ENCODE measurements at places on chromosomes 2 and 18. TPM values are rescaled to one million over a fixed set of nuclear protein-coding genes. Genes with fewer than 3 reads are reported as not detected.

DNA sequence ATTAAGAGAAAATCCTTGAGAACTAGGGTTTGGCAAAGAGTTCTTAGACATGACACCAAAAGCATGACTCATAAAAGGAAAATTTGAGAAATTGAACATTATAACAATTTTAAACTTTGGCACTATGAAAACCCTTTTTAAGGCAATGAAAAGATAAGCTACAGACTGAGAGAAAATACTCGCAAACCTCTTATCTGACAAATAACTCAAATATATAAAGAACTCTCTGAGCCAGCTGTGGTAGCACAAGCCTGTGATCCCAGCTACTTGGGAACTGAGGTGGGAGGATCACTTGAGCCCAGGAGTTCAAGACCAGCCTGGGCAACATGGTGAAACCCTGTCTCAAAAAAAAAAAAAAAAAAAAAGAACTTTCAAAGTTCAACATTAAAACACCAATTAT is 70.5 kb downstream of the FAM168B start:
- DNase-seq = no peak

DNA sequence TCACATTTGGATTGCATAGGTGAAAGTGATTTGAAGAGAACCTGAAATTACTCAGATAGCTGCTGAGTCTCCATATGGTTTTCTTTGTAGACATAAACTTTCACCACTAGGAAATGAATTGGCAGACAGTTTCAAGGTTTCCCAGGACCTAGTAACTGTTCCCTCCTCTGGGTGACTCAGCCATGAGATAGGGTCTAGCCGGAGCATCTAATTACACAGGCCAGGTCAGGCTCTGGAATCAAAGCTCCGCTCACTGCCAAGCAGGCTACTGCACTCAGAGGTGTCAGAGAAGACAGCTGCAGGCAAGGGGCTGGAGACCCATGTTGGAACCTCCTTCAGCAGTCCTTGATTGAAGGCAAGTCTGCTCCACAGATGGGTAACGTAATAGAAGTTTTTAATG is 429.2 kb downstream of the TNS1 start:
- DNase-seq = no peak

Gene GAREM2
- total RNA-seq = 4.1 TPM

Gene NEB
- 0.31 TPM for total RNA-seq

DNA sequence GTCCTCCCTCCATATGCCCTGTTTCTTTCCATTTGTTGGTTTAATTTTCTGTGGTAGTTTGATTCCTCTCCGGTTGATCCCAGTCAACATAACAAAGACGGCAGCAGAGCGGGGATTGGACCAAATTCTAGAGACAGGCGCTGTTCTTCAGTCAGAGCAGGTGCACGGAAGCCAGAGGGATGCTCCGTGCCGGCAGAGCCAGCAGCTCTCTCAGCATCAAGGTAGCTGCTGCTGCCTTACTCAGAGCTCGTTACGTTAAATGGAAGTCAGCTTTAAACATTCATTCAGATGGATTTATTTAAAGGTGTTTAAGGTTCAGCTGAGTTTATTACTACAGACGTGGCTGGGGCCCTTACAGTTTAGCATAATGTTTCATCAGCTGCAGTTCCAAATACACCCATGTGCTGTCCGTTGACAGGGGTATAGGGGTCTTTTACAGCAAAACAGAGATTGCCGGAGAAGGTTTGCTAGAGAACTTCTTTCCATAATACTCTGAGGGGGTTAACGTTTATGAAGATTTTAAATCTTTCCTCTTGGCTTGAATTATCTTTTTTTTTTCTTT is 497.2 kb upstream of the PIK3C3 start:
- DNase-seq = no peak

Data from natural killer cell treated with Interleukin-12 subunit alpha and Interleukin-12 subunit beta and Interleukin-15 and Interleukin-18, amount 100 ng/mL, for 72 hours (primary cell).